Amniotic stem cell (primary cell): ENCODE measurements at places on chromosomes 16 and 17.

GRCh38 chr16:59567496-59567895 lies 833.4 kb upstream of the GOT2 start:
- no peak for DNase-seq

DNA sequence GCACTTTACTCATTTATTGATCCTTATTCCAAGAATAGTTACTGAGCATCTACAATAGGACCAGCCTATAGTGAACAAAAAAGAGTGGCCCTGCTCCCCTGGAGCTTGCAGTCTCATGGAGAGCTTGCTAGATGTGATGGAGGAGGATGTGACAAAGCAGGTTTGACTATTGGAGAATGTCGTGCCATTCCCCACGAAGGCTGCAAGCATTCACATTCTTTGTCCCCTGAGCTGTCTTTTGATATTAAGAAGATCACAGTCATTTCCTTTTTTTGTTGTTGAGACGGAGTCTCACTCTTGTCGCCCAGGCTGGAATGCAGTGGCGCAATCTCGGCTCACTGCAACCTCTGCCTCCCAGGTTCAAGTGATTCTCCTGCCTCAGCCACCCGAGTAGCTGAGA lies 115.0 kb upstream of the ADAMTS18 start:
- DNase-seq, result no peak

- no peak for DNase-seq
Observed at GRCh38 chr17:38967290-38967738, at the start of gene FBXO47. Gene FBXO47 (minus strand): TSS chr17:38967403. CDS start chr17:38963025, 4,378 bp downstream.

- peak; percentile 33 for DNase-seq
Observed at GRCh38 chr17:63425483-63425882, 20.6 kb downstream of the CYB561 start.

GRCh38 chr16:53018834-53019416 lies 33.8 kb downstream of the CHD9NB start:
- no peak for DNase-seq

- peak; percentile 29 for DNase-seq
Observed at GRCh38 chr17:17732892-17733670, 51.8 kb downstream of the RAI1 start.

DNA sequence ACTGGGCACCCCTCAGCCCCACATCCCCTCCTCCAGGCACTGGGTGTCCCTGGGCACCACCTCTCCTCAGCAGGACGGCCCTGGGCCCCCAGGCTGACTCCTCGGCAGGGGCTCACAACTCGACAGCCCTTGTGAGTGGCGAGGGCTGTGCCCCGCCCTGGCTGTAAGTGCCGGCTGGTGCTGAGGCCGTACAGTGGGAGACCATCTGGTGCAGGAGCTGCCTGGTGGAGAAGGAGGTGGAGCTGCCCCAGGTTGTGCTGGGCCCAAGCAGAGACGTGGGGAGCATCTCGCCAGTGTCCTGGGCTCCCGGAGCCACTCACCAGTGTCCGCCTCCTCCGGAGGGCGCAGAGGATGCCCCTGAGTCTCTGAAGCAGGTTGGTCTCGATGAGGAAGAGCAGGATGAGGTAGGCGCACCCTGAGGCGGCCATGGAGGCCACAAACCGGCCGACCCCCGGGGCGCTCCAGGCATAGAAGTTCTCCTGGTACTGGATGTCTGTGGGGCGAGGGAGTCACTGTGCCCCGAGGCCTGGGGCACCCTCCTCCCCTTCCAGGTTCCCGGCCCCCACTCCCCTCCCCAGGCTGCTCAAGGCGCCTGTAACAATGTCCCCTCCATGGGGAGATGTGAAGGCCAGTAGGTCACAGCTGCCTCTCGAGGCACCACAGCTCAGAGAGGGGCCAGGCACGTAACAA lies 15.1 kb upstream of the RNPS1 start:
- no peak for DNase-seq

DNA sequence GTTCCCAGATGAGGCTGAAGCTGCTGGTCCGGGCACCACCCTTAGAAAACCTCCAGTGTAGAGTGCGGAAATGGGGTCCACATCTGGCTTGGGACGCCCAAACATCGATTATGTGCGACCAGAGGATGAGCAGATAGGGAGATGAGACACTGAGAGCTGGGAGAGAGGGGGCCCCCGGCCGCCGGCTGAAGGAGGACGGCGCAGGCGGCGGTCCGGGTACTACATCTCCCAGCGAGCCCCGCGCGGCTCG lies 182 bp upstream of the SPECC1 start:
- DNase-seq, result peak; percentile 19

GRCh38 chr17:50920891-50921586 lies 54.9 kb upstream of the TOB1 start:
- no peak for DNase-seq

GRCh38 chr16:50925758-50926357 lies 184.0 kb downstream of the CYLD start:
- DNase-seq, result no peak

DNA sequence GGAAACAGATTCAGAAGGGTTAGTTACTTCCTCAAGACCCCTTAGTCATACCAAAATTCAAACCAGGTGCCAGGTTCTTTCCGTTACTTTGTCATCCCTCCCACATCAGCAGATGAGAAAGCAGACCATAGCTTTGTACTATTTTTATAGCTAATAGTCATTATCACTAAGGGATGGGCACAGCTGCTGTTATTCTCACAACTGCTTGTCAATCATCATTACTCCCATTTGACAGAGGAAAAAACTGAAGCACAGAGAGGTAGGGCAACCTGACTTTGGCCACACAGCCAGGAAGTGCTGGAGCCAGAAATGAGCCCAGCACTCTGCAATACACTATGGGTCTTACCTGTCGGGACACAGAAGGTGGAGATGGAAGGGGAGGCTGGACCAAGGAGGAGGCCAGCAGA lies 30.0 kb downstream of the TEKT5 start:
- DNase-seq, result no peak

DNA sequence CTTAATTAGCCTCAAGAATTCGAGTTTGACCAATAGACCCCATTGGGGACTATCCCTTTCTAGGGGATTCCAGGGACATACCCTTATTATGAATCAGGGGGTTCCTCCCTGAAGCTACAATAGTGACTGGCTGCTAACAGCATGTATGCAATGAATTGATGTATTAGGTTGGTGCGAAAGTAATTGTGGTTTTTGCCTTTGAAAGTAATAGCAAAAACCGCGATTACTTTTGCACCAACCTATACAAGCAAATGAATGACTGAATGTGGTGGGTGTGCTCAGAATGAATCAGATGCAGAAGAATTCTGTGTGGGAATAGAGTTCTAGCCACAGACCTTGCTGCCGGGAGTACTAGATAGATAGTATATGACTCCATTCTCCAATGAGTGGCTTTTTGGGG lies 76.7 kb downstream of the HLF start:
- no peak for DNase-seq

DNA sequence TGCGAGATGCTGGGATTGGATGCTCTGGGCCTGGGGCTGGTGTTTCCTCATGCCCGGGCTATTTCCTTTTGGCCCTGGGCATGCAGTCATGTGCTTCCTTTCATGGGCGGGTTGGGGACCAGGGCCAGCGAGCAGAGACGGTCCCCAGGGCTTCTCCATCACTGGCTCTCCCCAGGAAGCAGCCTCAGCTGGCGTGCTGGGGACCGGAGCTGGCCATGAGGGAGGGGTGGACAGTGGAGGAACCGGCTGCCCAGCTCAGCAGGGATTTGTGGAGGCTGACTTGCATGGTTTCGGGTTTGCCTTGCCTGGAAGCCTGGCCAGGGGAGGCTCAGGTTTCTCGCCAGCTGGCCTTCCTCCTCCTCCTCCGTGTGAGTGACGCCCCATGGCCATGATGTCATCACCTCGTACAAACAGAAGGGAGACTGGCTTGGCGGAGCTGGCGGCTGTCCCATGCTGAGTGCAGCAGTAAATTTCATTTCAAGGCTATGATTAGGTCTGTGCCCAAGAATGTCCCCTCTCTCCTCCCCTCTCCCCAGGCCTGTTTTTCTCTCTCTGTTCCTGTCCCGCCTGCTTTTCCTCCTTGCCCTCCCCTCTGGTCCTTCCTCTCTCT lies 8.9 kb upstream of the TIMP2 start:
- DNase-seq, result peak; percentile 94

DNA sequence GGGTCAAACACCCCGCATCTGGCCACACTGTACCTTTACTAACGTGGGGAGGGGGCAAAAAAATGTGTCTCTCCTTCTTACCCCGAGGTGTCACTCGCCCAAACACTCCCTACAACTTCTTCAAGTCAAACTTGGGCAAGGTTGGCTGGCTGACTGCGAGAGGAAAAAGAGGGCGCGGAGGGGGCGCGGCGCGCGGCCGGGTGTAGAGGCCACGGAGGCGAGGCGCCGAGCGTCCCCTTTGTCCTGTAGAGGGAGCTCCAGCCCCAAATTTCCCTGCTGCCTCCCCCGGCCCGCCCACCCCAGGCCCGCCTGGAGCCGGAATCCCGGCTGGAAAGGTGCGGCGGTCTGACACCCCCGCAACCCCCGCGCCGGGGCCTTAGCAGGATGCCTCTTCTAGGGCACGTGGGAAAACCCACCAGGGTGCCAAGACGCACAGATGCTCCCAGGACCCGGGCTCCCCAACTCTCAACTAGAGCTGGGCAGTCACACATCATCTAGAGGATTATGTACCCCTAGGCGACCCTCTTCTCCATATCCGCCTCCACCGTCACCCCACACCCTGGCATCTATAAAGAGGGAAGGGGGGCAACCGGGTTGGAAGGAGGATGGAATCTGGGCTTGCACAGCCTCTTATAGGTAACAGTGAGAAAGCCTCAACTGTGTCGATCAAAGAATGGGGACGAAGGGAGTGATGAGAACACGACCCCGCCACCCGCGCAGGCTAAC lies 4.2 kb downstream of the IRX3 start:
- DNase-seq, result no peak

GRCh38 chr17:67718325-67718941 lies 697 bp downstream of the NOL11 start:
- DNase-seq, result peak; percentile 22

DNA sequence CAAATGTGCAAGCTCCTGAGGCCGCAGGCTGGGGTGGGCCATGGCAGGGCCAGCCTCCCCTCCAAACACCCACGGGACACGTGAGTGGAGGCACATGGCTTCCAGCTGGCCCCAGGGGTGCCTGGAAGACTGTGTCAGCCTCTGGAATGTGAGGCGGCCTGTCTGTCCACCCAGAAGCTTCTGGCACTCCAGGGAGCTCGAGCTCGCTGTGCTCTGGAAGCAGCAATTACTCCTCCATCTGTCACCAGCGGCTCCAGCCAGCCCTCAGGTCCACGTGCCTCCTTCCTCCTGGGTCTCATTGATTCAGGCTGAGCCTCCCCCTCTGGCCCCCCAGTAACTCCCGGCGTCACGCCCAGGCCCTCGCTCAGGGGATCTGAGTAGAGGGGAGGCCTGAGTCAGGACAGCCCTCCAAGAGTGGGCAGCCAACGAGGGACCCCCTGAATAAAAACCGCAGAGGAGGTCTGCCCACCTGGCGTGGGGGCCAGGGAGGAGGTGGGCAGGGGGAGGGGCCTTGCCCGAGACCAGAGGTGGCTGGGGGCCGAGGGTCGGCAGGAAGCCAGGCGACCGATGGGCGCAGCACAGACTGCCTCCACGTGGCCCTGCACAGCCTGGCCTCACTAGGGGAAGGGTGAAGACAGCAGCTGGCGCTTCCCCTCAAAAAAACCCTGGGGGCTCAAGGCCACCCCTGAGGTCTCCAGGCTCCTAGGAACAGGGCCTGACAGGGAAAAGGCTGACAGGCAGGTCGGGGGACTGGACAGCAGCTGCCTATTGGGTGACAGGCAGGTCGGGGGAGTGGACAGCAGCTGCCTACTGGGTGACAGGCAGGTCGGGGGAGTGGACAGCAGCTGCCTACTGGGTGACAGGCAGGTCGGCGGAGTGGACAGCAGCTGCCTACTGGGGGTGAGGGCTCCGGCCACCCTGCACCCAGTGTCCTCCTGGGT lies 11.9 kb downstream of the PIEZO1 start:
- peak; percentile 77 for DNase-seq

DNA sequence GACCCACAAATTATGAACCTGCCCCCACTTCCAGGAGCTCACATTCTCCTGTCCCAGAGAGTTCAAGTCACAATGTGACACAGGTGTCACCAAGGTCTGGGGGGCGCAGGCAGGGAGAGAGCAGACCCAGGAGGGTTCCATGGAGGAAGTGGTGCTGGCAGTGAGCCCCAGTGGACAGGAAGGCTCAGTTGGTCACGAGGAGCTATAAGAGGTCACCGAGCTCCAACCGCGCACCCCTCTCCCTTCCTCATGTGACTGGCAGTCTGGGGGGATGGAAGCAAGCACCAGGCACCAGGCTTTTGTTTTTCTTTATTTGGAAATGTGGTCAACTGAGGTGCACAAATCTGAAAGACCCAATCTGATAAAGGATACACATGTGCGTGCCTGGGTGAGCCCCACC lies 2.5 kb downstream of the ITGAD start:
- no peak for DNase-seq

DNA sequence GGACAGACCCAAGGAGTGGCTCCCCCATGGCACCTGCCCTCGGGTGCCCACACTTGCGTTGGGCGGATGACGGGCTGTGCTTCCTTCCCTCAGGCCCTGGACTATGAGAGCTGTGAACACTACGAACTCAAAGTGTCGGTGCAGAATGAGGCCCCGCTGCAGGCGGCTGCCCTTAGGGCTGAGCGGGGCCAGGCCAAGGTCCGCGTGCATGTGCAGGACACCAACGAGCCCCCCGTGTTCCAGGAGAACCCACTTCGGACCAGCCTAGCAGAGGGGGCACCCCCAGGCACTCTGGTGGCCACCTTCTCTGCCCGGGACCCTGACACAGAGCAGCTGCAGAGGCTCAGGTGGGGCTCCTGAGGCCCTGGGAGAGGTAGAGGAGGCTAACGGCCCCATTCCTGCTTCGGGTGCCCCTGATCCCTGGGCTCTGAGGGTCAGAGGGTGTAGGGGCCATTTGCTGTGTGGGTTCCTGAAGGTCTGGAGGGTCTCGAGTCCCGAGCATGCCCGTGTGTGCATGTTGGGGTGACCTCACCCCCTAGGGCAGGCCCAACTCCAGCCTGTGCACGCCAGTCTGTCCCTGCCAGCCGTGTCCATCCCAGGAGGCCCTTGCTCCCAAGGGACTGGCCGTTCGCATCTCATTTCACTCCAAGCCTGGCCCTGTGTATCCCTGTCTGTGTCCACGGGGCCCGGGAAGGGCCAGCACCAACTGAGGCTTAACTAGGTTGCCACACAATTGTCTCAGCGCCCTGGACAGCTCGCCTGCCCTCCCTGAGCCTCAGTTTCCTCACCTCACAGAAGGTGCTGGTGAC lies 10.0 kb downstream of the SLC22A31 start:
- DNase-seq, result no peak

GRCh38 chr17:48500435-48501426 lies 30.1 kb downstream of the HOXB1 start:
- DNase-seq, result no peak

DNA sequence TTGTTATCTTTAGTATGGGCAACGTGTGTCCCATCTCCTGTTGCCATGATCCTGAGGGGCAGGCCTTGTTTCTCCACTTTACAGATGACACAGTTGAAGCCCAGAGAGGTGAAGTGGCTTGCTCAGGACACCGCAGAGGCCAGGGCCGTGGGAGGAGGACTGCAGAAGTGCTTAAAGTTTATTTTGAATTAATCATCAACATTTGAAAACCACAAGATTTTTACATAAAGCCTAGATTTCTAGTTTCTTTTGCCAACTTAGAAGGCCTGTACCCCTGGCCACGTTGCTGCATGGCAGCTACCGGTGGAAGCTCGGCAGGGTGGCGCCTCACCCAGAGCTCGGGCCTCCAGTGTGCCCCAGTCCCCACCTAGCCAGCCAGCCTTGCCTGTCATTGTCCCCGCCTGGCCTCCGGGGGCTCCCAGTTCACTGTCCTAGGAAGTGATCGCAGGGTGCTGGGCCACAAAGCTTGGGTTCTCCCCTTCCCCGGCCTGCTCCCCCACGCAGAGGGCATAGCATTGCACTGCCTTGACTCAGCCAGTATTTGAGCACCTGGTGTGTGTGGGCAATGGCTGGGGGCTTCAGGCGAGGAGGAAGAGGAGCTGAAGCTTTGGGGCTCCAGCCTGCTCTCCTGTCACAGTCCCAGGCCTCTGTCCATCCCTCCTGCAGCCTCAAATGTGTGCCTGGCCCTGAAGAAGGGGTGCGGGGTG lies 14.8 kb upstream of the ADCY7 start:
- DNase-seq, result peak; percentile 77
